ENCODE measurements at places on chromosomes 13 and 19.
A peak's percentile ranks its signal among the peaks of the same experiment; 100 is the strongest.

GRCh38 chr19:46713781-46714443 lies 3.0 kb downstream of the PRKD2 start:
- DNase-seq = peak; percentile 51

GRCh38 chr13:43905435-43906031 lies 25.8 kb downstream of the LACC1 start:
- no peak for DNase-seq

GRCh38 chr13:97892717-97893116 lies 60.8 kb upstream of the IPO5 start:
- no peak for DNase-seq

DNA sequence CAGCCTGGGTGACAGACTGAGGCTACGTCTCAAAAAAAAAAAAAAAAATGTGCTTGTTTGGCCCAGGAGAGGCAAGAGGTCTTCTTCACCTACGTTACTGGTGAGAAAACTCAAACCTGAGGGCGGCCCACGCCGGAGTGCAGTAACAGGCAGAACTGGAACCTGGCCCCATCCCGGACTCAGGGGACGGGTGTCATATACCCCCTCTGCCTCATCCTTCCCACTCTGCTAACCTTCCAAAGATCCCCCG lies 414 bp upstream of the ADAT3 start:
- DNase-seq = no peak

GRCh38 chr19:46101293-46101692 lies 23.2 kb downstream of the IGFL3 start:
- DNase-seq = no peak

DNA sequence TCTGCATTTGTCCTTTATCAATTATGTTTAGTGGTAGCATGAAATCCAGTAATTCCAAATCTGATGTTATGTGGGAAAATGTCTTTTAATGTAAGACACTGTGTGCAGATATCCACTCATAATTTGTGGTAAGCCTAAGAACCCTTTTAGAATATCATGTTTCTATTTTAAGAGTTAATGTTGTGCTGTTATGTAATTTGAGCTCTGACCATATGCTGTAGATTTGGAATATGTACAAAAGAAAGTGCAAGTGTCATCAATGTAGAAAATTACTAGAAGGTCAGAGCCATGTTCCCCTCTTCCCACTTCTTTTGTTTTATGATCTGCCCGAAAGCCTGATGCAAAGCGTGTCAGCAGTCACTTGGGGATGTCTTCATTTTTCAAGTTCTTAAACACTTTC lies 44.5 kb downstream of the SCEL start:
- no peak for DNase-seq

DNA sequence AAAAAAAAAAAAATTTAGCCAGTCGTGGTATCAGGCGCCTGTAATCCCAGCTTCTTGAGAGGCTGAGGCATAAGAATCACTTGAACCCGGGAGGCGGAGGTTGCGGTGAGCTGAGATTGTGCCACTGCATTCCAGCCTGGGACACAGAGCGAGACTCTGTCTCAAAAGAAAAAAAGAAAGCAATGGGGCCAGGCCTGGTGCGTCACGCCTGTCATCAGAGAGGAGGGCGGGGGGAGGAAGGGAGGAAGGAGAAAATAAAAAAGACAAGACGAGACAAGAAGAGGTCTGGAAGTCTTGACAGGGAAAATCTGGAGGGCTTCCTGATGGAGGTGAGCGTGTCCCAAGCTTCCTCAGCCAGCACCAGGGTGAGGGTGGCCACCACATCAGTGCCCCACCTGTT lies 54.9 kb upstream of the PTPRS start:
- DNase-seq = no peak

DNA sequence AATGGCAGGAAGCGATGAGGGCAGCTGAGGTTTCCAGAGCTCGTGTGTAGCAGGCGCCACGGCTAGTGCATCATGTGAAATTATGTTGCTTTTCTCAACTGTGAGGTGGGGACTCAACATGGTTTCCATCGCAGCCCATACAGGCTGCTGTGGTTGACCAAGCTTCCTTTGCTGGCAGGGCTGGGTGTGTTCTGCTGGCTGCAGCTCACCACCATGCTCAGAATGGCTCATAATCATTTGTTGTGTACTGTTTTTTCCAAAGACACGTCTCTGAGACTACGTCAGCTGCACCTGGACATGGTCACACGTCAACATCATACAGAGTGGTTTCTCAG lies 16.1 kb upstream of the RASA3 start:
- peak; percentile 75 for DNase-seq

- DNase-seq = no peak
Measured at GRCh38 chr19:843180-843835, 2.5 kb downstream of the PRTN3 start.

DNA sequence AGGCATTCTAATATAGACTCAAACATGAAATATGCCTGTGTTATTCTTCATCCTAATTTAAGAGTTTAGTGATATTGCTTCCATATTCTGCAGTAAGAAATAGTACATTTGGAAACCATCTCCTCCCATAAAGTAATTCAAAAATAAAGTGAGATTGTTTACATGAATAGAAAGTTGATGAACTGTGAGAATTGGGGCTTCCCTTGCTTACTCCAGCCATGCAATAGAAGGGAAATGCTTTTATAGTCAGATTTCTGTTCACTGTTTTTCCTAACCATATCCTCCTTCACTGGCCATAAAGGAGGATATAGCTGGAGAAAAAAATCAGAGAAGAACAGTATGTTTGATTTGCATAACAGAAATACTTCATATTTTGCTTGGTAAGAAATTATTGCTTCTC lies 7.8 kb downstream of the LRCH1 start:
- no peak for DNase-seq

DNA sequence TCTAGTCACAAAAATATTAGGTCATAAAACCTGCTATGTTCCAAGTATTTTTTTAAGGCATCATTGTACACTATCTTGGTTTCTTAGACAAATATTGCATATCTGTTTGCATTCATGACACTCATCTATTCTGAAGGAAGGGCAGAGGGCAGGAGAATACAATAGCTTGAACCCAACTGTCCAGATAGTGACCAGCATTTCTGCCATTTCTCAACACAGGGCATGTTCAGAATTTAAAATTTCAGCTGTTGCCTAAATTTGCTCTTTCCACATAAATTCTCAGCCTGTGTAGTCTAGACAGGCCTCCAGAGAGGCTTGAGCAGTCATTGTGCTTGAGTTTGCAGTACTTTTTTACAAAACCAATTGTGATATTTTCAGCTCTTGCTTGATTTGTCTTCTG lies 119.5 kb downstream of the ZAR1L start:
- no peak for DNase-seq

DNA sequence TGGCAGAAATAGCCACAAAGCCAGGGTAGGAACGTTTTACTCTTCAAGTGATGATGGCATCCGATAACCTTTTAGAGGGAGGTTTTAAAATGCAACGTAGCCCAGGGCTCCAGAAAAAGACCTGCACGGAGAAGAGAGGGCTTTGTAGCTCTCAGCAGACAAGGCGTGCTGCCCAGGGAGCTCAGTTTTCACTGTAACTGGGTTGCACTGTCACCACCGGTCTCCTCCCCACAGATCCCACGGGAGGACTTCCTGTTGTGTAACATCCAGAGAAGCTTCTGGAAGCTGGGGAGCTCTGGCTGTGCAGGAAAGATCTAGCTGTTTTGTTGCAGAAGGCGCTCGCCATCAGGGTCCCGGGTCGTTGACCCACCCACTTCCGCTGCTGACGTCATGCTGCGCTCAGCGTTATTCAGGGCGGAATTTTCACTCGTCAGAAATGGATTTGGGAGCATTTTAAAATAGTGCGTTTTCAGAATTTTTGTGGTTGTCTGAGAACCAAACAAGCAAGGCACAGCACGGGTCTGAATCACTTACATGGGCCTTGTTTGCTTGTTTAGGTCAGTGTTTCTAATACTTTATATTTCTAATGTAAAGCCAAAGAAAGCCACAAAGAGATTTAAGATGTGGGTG lies 50.8 kb downstream of the ATP11A start:
- no peak for DNase-seq

GRCh38 chr13:45238945-45239795 lies 38.3 kb upstream of the KCTD4 start:
- DNase-seq = no peak

GRCh38 chr13:41562541-41563178 lies 105.3 kb downstream of the RGCC start:
- no peak for DNase-seq

GRCh38 chr19:41205995-41206394 lies 13.0 kb downstream of the CYP2S1 start:
- no peak for DNase-seq

GRCh38 chr19:3210347-3211017 lies 14.0 kb upstream of the CELF5 start:
- peak; percentile 73 for DNase-seq

- DNase-seq = no peak
Measured at GRCh38 chr19:31541396-31541795, 192.2 kb upstream of the TSHZ3 start.

GRCh38 chr13:62033934-62034333 lies 618.3 kb upstream of the PCDH20 start:
- DNase-seq = no peak

DNA sequence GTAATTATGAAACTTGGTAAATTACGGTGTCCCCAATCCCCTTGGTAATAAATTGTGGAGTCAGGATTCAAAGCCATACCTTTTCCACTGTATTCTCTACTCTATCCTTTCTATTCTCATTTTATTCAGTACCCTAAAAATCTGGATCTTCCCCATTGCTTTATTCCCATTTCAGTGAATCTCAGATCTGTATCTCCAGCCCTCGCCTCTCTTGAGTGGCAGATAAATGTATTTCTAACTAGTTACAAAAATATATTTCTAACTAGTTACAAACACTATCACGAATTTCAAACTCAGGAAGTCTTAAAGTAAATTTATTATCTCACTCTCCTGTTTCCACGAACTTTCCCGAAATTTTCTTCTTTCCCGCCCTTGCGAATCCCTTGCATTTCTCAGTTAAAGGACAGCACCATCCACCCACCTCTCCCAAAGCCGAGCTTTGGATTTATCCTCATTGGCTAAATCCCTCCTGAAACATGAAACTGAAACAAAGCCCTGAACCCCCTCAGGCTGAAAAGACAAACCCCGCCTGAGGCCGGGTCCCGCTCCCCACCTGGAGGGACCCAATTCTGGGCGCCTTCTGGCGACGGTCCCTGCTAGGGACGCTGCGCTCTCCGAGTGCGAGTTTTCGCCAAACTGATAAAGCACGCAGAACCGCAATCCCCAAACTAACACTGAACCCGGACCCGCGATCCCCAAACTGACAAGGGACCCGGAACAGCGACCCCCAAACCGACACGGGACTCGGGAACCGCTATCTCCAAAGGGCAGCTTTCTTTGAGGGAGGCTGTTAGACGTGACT lies 164.3 kb upstream of the PABPC3 start:
- no peak for DNase-seq

GRCh38 chr19:45376045-45376724 lies 5.8 kb upstream of the ERCC2 start:
- no peak for DNase-seq

DNA sequence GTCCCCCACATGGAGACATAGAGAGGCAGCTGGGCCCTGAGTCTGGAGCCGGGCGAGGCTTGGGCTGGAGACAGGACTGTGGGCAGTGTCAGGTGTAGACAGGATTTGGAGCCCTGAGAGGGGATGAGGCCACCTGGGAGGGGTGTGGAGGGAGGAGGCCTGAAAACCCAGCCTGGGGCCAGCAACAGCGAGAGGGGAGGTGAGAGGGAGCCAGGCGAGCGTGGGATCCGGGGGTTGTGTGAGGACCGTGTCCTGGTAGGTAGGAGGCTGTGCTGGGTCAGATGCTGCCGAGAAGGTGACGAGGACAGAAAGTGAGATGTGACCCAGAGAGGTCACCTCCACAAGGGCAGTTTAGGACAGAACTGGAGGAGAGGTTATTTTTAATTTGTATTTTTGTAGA lies 7.4 kb downstream of the MPND start:
- no peak for DNase-seq

- DNase-seq = no peak
Measured at GRCh38 chr13:111280681-111281585, 39.5 kb upstream of the TEX29 start.

DNA sequence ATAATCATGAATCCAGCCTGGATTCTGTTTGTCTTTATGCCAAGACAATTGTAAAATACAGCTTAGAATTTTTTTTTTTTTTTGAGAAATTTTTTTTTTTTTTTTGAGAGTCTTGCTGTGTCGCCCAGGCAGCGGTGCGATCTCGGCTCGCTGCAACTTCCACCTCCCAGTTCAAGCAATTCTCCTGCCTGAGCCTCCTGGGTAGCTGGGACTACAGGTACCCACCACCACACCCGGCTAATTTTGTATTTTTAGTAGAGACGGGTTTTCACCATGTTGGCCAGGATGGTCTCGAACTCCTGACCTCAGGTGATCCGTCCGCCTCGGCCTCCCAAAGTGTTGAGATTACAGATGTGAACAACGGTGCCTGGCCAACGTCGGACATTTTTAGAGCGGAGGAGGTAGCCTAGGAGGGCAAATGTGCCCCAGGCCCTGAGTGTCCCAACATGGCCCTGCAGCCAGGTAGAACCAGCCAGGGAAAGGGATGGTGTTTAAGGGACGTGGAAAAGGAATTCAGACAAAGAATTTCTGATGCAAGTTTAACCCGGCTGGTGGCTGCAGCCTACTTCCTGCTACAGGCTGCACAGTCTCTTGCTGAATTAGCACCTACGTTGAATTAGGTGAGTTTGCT lies 89.8 kb downstream of the GNG7 start:
- no peak for DNase-seq

GRCh38 chr19:814152-815078 lies 7.3 kb downstream of the PLPPR3 start:
- no peak for DNase-seq

- no peak for DNase-seq
Measured at GRCh38 chr13:30535046-30535445, 69.3 kb upstream of the HMGB1 start.

GRCh38 chr13:70714993-70715392 lies 606.7 kb upstream of the KLHL1 start:
- DNase-seq = no peak

- DNase-seq = no peak
Measured at GRCh38 chr19:11347546-11348039, 1.3 kb downstream of the CCDC159 start.

GRCh38 chr19:5289060-5289990 lies 51.3 kb downstream of the PTPRS start:
- DNase-seq = no peak

- DNase-seq = no peak
Measured at GRCh38 chr19:16088351-16089009, 12.2 kb downstream of the TPM4 start.

DNA sequence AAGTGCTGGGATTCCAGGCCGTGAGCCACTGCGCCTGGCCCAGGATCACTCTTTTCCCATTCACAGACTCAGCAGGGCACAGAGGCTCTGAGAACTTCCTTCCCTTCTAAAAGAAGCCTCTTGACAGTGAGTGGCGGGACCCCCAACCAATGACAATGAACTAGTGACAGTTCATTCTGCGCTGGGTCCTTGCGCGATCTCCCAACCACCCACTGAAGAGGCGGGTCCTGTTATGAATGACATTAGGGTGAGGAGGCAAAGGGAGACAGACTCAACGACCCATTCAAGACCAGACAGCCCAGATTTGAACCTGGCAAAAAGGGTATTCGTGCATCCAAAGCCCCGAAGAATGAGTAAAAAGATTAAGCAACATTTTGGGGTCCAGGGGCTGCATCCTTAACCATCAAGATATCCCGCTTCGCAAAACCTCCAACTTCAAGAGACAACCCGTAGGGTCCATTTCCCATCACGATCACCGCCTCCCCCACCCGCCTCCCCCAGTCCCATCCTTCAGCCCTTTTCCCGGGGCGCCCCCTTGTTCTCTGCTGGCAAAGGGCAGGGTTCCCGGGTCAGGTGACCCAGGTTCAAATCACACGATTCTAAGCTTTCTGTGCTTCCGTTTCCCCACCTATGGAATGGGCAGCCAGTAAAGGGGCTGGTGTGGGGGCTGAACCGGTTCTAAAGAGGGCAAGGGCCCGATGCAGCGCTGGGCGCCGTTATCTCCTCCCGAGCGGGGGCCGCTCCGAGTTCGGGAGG lies 719 bp downstream of the SUGP2 start:
- DNase-seq = peak; percentile 83
